Hematopoietic multipotent progenitor cell treated with erythropoietin and hydrocortisone succinate and interleukin-3 and kit ligand, for 17 days (in vitro differentiated cells): ENCODE measurements at places on chromosomes 2 and 18.

- no peak for DNase-seq
Measured at GRCh38 chr2:24509425-24509824, 18.4 kb downstream of the NCOA1 start.

DNA sequence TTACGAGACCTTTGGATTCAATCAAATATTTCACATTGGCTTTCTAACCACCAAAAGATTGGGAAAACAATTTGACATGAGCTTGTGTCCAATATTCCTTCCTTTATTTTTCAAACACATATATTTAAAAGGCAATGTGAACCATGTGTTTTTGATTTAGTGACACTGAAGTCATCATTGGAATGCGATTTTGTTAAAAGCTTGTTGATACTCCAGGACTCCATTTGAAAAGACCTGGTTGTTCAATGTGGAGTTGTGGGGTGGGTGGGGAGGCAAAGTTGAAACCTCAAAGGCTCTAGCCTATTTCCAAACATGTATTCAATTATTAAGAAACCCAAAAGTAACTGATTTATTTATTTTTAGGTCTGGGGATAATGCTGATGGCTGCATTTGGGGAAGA lies 114.1 kb upstream of the TRIB2 start:
- DNase-seq: no peak

DNA sequence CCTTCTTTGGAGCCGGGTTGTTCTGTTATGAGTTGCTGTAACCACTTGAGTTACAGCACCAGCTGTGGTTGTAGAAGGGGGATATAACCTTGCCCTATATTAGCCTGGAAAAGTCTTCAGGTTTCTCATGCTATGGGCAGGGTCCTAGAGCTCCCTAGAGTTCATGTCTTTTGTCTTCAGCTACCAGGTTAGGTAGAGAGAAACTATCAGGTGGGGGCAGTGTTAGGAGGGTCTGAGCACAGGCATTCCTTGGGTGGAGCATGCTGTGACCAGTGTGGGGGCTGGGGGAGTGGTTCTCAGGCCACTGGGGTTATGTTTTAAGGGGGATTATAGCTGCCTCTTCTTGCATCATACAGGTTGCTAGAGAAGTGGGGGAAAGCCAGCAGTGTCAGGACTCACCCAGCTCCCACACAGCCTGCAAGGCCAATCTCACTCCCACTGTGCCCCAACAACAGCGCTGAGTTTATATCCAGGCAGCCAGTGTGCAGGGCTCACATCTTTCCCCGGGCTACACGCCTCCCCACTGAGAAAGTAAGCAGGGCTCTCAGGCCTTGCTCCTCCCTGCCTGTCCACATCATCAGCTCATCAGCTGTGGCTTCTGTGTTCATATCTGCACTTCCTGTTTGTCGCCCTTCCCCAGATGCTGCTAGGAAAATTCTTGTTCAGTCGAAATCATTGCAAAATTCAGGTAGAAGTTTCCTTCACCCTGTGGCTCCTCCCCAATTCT lies 133.8 kb upstream of the NRXN1 start:
- DNase-seq: no peak

DNA sequence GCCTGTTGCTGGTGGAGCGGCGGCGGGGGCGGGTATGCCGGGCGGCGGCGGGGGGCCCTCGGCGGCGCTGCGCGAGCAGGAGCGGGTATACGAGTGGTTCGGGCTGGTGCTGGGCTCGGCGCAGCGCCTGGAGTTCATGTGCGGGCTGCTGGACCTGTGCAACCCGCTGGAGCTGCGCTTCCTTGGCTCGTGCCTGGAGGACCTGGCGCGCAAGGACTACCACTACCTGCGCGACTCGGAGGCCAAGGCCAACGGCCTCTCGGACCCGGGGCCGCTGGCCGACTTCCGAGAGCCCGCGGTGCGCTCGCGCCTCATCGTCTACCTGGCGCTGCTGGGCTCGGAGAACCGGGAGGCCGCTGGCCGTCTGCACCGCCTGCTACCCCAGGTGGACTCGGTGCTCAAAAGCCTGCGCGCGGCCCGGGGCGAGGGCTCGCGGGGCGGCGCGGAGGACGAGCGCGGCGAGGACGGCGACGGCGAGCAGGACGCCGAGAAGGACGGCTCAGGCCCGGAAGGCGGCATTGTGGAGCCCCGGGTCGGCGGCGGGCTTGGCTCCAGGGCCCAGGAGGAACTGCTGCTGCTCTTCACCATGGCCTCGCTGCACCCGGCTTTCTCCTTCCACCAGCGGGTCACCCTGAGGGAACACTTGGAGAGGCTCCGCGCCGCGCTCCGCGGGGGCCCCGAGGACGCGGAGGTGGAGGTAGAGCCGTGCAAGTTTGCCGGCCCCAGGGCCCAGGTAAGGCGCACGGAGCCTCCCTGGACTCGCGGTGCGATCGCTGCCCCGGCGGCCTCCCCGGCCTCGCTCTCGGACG lies 1.0 kb downstream of the ZCCHC2 start:
- peak; percentile 59 for DNase-seq

GRCh38 chr18:76622651-76623050 lies 127.6 kb upstream of the ZNF516 start:
- no peak for DNase-seq

GRCh38 chr2:11863103-11863502 lies 116.7 kb downstream of the LPIN1 start:
- DNase-seq: no peak

- no peak for DNase-seq
Measured at GRCh38 chr18:24992491-24992890, 359.5 kb downstream of the ZNF521 start.

- no peak for DNase-seq
Measured at GRCh38 chr18:50696929-50697328, 122.9 kb downstream of the MRO start.

GRCh38 chr2:237879991-237880560 lies 20.7 kb downstream of the RAMP1 start:
- no peak for DNase-seq

DNA sequence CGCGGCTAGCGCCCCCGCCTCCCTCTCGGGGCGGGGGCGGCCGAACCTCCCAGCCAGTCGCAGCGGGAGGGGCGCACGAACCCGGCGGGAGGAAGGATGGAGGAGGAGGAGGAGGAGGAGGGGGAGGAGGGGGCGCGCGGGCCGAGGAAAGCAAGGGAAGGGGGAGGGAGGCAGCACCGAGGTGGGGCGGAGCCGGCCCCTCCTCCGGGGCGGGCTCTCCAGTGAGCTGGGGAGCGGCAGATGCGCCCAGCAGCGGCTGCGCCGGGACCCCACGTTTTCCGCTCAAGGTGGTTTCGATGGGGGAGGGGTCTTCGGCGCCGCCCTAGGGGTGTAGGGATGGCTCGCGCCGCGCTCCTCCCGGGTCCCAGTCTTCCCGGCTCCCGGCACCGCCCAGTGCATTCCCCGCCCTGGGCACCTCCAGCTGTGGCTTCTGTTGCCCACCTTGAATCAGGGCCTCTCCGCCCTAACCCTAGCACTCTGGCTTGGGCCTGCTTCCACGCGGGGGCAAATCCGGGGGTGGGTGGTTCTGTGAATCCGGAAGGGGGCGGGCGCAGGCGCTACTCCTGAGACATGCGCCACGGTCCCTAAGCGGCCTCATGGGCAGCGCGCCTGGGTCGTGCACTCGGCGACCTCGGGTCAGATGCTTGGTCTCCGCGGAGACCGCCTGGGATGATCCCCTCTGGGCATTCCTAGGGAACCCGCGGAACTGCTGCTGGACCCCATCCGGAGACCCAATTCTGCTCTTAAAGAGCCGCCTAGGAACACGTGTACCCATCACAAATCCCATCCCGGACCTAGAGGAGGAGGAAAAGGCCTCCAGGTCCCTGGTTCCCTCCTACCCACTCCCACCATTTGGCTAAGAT lies at the start of gene FBXO41:
Gene FBXO41, minus strand, starts transcription at position 183 of the 863 bp plus-strand sequence. CDS start 14,848 bp downstream, outside the sequence.
- no peak for DNase-seq

DNA sequence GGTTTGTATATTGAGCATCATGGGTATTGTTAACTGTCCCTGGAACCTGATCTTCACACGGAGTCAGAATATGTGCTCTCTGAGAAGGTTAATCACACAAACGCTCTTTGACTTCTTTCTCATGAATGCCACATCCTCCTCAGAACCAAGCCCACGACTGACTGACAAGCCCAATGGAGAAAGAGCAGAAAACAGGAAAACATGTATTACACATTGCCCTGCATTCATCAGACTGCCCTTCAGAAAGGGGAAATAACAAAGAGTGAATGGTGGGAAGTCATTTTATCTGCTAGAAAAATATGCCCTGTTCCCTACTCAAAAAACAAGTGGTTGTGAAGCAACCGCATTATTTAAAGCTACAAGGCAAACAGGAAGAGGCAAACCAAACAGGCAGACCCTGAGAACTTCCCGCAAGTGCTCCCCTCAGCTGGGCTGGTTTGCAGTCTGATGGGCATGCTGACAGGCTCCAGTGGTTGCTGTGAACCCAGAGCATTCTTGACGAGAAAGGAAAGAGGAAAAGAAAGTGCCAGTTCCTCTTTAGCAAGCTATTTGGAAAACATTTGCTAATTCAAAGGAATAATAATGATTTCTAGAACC lies 172.9 kb upstream of the SETBP1 start:
- no peak for DNase-seq

DNA sequence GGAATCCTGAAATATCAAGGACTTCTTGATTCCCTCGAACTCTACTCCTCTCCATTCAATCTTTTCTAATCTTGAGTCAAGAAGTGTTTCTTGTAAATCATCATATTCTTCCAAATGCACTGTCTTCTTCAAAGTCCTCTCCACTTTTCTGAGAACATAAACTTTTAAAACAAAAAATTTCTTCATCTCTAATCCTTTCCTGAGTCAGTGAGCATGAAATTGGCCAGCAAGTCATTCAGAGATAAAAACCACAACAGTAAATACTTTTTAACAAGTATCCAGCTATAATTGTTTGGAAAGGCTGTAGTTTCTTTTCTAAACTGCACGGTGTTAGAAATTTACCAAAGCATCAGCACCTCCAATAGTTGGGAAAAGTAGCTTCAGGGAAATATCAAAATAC lies 312.6 kb upstream of the GALNT5 start:
- no peak for DNase-seq

GRCh38 chr2:209556354-209556961 lies 132.6 kb downstream of the MAP2 start:
- DNase-seq: no peak

DNA sequence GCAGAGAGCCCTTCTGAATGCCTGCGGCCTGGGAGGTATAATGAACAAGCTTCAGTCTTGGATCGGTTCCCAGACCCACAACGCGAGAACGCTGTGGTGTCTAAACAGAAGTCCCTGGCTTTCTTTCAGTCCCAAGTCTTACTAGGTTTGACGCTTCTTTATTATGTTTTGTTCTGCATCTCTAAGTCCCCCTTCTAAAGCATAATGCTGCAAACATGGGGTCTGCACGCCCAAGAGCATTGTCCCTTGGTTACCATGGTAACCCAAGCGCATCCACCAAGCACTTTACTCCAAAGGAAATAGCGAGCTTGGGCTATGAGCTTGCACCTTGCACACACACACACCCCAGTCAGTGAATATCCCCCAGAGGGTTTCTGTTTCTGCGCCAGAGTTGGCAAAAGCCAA lies 193.7 kb downstream of the INO80D start:
- DNase-seq: no peak

DNA sequence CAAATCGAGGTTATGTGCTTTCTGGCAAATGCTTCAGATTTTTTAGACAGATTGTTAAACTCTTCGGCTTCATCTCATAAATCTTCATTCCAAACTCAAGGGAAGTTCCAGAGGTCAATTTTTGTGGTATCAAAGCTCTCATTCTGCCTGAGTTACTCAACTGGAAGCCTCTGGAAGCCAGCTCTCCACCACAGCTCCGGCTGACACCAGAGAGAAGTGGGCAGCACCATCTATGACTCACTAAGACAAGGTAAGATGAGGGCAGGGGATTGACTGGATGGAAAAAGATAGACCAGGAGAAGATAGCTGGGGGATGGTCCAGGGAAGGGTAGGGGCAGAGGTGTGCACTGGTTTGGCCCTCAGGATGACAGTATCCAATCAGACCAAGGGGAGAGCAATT lies 137.3 kb upstream of the HNRNPA3 start:
- no peak for DNase-seq
